ENCODE measurements at places on chromosomes 7 and 10. TPM values are rescaled to one million over a fixed set of nuclear protein-coding genes. Genes with fewer than 3 reads are reported as not detected.

GRCh38 chr10:131822013-131822691, 78.7 kb upstream of the PPP2R2D start:
- H3K27me3 ChIP-seq = peaks cover 20% of the 10 kb centered on the region
- no peak overlapping the region for H3K27ac ChIP-seq
- H3K36me3 ChIP-seq = no peaks in the 10 kb centered on the region
- DNase-seq = peak; percentile 39

DNA sequence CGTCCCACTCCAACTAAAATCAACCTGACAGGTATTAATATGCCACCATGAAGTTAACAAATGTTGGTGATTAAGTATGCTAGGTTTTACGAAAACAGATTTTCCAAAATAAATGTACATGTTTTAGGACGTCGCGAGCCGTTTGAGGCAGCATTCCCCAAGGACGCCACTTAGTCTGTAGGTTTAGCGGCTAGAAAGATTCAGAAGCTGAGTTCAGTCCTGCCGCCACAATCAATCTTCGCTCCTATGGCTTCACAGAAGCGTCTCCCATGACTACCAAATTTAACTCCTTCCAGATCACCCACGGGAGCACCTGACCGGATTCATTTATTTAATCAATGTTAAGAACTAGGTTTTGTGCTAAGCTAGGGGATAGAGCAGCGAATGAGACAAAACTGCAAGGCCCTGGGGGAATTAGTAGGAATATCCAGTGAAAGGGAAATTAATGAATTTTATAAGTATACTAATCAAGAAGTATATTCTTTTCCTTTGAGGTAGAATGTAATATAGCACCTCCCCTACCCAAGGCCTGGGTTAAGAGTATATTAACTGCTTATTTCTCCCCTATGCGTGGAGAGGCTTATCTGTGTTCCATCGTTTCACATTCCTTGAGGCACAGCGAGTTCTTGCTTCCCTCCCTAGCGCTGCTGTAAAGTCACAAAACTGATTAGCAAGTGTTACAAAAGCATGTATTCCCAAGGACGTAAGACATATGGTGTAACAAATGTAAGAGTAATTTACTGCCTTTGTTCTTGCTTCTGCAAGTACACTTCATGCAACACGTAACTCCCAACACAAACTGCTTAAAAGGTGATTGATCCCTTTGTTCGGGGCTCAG, 994 bp upstream of the CYP51A1 start:
- no peaks in the 10 kb centered on the region for H3K27me3 ChIP-seq
- H3K4me3 ChIP-seq = peak overlapping the region; percentile 91
- H3K4me1 ChIP-seq = peaks cover 11% of the 10 kb centered on the region
- peak overlapping the region; percentile 94 for H3K27ac ChIP-seq

Gene CYP3A7
- 0.21 TPM for total RNA-seq

Gene HOXA3
- total RNA-seq = 4.6 TPM

GRCh38 chr7:151644554-151644953, 124.9 kb upstream of the RHEB start:
- no peak for DNase-seq
- H3K27me3 ChIP-seq = no peaks in the 10 kb centered on the region
- no peak overlapping the region for H3K4me3 ChIP-seq
- H3K4me1 ChIP-seq = no peaks in the 10 kb centered on the region
- H3K36me3 ChIP-seq = no peaks in the 10 kb centered on the region
- H3K27ac ChIP-seq = no peak overlapping the region

- no peak overlapping the region for H3K4me3 ChIP-seq
- H3K36me3 ChIP-seq = no peaks in the 10 kb centered on the region
- no peak for DNase-seq
- no peaks in the 10 kb centered on the region for H3K4me1 ChIP-seq
- H3K27me3 ChIP-seq = no peaks in the 10 kb centered on the region
These were observed 17.2 kb upstream of the FGFR2 start for GRCh38 chr10:121615435-121615793.

Gene CALML3
- not detected for total RNA-seq

- H3K36me3 ChIP-seq = no peaks in the 10 kb centered on the region
- no peaks in the 10 kb centered on the region for H3K27me3 ChIP-seq
- peaks cover 9% of the 10 kb centered on the region for H3K4me1 ChIP-seq
- H3K27ac ChIP-seq = no peak overlapping the region
- no peak overlapping the region for H3K4me3 ChIP-seq
These were observed 80.4 kb upstream of the TCERG1L start for GRCh38 chr10:131391936-131392335.
